Heart right ventricle (tissue), 16 donors: ENCODE measurements at places on chromosomes 2 and 18.

- H3K4me3 ChIP-seq = no peak overlapping the region
- DNase-seq = no peak
- no peaks in the 10 kb centered on the region for H3K36me3 ChIP-seq
These were observed 77.2 kb downstream of the MDH1 start for GRCh38 chr2:63665846-63666475.

GRCh38 chr2:236396818-236397350, 132.7 kb upstream of the ASB18 start:
- no peak for DNase-seq
- no peaks in the 10 kb centered on the region for H3K27me3 ChIP-seq
- H3K4me1 ChIP-seq = no peaks in the 10 kb centered on the region
- H3K27ac ChIP-seq = no peak overlapping the region

DNA sequence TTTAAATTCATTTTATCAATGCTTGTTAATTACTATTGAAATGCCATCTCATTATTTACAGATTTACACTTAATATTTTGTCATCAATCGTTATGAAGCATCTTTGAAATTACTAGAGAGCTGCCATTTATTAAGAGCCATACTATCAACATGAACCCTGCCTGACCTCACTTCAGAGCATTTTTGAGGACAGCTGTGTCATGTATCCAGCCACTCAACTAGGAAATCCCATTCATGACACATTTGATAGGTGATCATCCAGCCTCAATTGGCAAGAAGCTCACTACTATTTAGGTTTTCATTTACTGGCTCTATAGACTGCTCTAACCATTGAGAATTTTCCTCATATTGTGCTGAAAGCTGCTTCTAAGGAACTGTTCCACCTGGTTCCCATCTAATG, 40.6 kb upstream of the TLK1 start:
- H3K36me3 ChIP-seq = no peaks in the 10 kb centered on the region
- no peak overlapping the region for H3K4me3 ChIP-seq
- H3K4me1 ChIP-seq = no peaks in the 10 kb centered on the region
- H3K27ac ChIP-seq = no peak overlapping the region
- H3K27me3 ChIP-seq = no peaks in the 10 kb centered on the region
- no peak for DNase-seq

DNA sequence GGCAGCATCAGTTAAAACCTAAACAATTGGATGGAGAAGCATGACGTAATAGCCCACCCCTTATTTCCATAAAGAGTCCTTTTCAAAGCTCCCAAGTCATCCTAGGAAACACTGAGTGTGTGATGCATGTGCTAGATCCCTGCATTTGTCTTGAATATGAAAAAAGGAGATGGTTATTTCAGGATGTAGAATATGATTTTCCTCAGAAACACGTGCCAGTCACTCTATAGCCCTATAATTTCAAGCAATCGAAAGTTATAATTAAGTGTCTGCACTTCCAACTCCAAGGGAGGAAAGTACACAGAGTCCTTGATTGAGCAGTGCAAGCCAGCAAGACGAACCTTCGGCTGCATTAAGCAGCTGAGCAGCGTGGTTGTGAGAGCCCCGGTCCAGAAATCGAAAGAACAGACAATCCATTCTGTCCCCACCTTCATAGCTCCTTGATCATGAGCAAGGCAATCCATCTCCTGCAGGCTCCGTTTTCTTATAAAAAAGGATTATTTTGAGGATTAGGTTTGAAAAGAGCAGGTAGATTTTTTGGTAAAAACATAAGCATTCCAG, 287.7 kb downstream of the FBXO15 start:
- DNase-seq = no peak
- no peaks in the 10 kb centered on the region for H3K4me1 ChIP-seq
- H3K27ac ChIP-seq = no peak overlapping the region
- H3K36me3 ChIP-seq = no peaks in the 10 kb centered on the region
- no peaks in the 10 kb centered on the region for H3K27me3 ChIP-seq

GRCh38 chr2:15561574-15562344, 625 bp upstream of the NBAS start:
- H3K4me1 ChIP-seq = peaks cover 12% of the 10 kb centered on the region
- H3K36me3 ChIP-seq = no peaks in the 10 kb centered on the region
- H3K27me3 ChIP-seq = no peaks in the 10 kb centered on the region
- DNase-seq = peak; percentile 5
- H3K4me3 ChIP-seq = peak overlapping the region; percentile 84

- DNase-seq = no peak
- H3K27me3 ChIP-seq = no peaks in the 10 kb centered on the region
- H3K27ac ChIP-seq = no peak overlapping the region
These were observed 827.9 kb downstream of the TSN start for GRCh38 chr2:122583159-122583917.

DNA sequence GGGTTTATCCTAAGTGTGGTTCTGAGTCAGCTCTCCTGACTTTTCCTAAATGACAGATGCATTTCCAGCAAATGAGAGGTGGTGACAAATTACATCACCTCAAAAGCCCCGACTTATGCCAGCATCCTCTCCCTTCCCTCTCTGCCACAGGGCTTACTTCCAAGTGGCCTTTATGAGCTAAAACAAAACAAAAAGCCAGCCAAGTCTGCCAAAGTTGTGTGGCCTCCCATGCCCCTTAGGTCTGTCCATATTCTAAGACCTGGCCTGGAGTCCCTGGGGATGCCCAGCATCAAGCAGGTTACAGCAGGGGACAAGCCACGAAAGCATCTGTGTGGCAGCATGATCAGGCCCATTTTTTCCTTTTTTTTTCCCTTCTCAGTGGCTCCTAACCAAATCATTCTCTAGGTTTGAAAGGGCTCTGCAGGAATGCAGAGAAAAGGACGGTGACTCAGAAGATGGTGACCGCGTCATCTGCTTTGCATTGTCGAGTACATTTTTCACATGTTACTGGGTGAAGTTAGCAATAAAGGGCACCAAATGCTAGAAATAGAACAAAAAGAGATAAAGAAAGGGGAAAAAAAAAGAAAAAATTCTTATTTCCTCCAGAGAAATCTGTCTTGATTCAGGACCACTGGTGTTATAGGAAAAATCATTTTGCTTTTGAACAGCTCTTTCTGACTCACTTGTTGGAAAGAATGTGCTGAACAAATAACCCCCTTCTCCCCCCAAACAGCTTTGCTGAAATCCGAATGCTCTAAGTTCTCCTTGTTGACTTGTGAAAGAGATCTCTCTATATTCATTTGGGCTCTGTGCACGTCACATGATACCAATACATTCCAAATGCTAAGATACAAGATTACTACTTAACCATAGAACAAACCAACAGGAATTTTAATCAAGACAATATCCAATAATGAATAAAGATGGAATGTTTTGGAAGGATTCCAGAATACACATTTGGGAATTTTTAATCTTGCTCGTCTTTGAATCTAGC, 178.7 kb downstream of the EN1 start:
- H3K36me3 ChIP-seq = no peaks in the 10 kb centered on the region
- no peak overlapping the region for H3K27ac ChIP-seq
- no peak overlapping the region for H3K4me3 ChIP-seq

- no peaks in the 10 kb centered on the region for H3K36me3 ChIP-seq
- H3K27ac ChIP-seq = no peak overlapping the region
- no peaks in the 10 kb centered on the region for H3K4me1 ChIP-seq
- no peak for DNase-seq
These were observed 16.1 kb upstream of the CREB1 start for GRCh38 chr2:207513551-207514257.

- H3K4me3 ChIP-seq = no peak overlapping the region
- no peaks in the 10 kb centered on the region for H3K4me1 ChIP-seq
- DNase-seq = no peak
- H3K27me3 ChIP-seq = no peaks in the 10 kb centered on the region
- H3K27ac ChIP-seq = no peak overlapping the region
- no peaks in the 10 kb centered on the region for H3K36me3 ChIP-seq
These were observed 1938.0 kb upstream of the PIK3C3 start for GRCh38 chr18:40017021-40017420.

- H3K4me1 ChIP-seq = peaks cover 43% of the 10 kb centered on the region
- no peak for DNase-seq
- H3K27ac ChIP-seq = no peak within 1 kb of the TSS
- H3K36me3 ChIP-seq = no peaks in the 10 kb centered on the region
- peak within 1 kb of the TSS; percentile 27 for H3K4me3 ChIP-seq
These were observed at the start of gene EN1 for GRCh38 chr2:118846953-118847761. EN1 (minus strand) TSS chr2:118847648; CDS start chr2:118847167, 481 bp downstream.

GRCh38 chr18:10340821-10341220, 113.6 kb upstream of the APCDD1 start:
- H3K4me1 ChIP-seq = no peaks in the 10 kb centered on the region
- H3K36me3 ChIP-seq = no peaks in the 10 kb centered on the region
- no peaks in the 10 kb centered on the region for H3K27me3 ChIP-seq

DNA sequence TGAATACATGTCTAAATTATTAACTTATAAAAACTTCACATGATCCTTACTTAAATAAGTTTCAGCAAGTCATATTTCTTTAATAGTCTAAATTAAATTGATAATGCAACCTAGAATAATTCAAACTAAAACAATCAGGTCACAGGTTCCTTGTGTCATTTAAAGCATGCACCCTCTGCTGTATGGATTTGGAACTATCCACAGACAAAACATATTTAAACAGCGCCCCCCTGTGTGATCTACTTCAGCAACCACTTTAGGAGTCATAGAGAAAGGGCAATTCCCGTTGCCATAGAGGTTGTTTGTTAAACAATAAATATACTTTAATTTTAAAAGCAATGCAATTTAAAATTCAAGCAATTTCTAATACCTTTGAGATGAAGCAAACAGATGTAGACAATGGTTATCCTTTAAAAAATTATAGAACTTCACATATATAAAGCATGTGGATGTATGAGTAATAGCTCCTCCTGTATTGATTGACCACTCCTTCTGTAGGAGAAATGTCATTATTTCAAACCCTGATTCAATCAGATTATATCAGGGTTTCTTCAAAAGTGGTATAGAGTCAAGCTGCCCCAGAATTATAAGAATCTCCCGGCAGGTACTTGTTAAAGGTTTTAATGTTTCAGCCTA, 21.2 kb downstream of the GRB14 start:
- peaks cover 5% of the 10 kb centered on the region for H3K4me1 ChIP-seq
- no peaks in the 10 kb centered on the region for H3K27me3 ChIP-seq
- H3K4me3 ChIP-seq = no peak overlapping the region
- DNase-seq = peak; percentile 40

DNA sequence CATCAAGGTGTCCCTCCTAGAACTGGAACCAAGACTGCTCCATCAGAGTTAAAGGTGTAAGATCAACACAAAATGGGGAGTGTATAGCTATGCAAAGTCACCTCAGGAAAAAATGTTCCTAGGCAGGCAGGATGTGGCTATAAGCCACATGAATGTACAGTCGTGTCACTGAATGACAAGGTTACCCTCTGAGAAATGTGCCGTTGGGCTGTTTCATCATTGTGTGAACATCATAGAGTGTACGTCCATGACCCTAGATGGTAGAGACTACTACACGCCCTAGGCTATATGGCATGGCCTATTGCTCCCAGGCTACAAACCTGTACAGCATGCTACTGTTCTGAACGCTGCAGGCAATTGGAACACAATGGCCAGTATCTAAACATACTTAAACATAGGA, 24.5 kb downstream of the TYMS start:
- H3K4me1 ChIP-seq = no peaks in the 10 kb centered on the region
- no peak overlapping the region for H3K27ac ChIP-seq
- no peaks in the 10 kb centered on the region for H3K36me3 ChIP-seq
- H3K4me3 ChIP-seq = no peak overlapping the region
- H3K27me3 ChIP-seq = no peaks in the 10 kb centered on the region

DNA sequence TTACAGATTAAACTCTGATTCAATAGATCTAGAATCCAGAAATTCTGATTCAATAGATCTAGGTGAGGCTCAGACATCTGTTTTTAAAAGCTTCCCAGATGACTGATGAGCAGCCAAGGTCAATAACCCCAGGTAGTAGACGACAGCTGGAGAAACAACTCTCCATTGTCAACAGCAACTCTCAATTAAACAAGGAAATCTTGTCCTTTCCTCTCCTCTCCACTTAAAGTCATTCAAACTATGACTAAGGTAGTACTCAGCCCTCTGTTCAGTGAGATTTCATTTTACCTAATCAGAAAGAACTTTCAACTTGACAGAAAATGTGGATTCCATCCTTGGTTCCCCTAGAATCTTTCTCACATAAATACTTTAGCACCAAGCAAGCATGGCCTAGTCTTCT, 94.6 kb upstream of the SCG2 start:
- DNase-seq = no peak
- H3K36me3 ChIP-seq = no peaks in the 10 kb centered on the region
- no peak overlapping the region for H3K4me3 ChIP-seq
- H3K27me3 ChIP-seq = no peaks in the 10 kb centered on the region
- H3K4me1 ChIP-seq = no peaks in the 10 kb centered on the region

DNA sequence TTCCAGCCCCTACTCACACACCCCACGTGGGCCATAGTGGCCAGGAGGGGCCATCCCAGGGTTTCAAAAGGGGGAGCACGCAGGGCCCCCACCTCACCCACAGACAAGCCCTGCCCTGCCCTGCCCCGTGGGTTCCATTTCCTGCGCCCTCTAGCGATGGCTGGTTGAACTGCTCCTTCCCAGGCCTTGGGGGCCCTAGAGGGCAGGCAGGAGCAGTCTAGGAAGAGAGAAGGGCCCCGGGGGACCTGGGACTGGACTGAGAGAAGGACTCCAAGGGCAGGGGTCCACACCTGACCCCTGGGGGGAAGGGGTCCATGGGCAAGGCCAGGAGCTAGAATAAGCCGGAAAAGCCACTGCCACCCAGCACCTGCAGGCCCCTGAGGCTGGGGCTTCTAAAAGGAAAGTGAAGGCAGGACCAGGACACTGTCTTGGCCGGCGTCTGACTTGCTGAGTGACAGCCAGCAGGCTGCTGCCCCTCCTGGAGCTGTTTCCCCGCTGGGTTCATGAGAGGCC, 10.1 kb downstream of the CYP26B1 start:
- no peaks in the 10 kb centered on the region for H3K27me3 ChIP-seq
- H3K36me3 ChIP-seq = no peaks in the 10 kb centered on the region
- H3K4me1 ChIP-seq = peaks cover 20% of the 10 kb centered on the region
- H3K4me3 ChIP-seq = no peak overlapping the region
- no peak overlapping the region for H3K27ac ChIP-seq

DNA sequence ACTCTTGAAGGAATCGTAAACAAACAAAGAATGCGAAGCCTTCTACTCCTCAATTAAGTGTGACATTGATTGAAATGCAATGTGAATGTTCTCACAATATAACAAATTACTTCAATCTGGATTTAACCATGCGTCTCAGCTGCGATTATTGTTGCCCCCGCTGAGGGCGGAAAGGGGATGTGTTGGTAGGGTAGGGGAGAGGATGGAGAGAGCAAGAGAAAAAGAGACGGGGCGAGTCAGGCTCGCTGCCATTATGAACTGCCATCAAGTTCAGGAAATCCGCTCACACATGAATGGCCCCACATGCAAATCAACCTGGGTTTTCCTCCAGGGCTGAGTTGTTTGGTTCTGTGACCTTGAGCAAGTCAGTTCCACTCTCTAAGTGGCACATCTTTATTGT, 129.8 kb downstream of the PXDN start:
- no peaks in the 10 kb centered on the region for H3K36me3 ChIP-seq
- DNase-seq = no peak
- H3K4me1 ChIP-seq = no peaks in the 10 kb centered on the region
- H3K4me3 ChIP-seq = no peak overlapping the region
- no peaks in the 10 kb centered on the region for H3K27me3 ChIP-seq
- peak overlapping the region; percentile 67 for H3K27ac ChIP-seq
